ENCODE measurements at places on chromosomes 13 and 19.

- DNase-seq: no peak
These were observed 118.3 kb upstream of the RNF113B start for GRCh38 chr13:98295371-98295770.

DNA sequence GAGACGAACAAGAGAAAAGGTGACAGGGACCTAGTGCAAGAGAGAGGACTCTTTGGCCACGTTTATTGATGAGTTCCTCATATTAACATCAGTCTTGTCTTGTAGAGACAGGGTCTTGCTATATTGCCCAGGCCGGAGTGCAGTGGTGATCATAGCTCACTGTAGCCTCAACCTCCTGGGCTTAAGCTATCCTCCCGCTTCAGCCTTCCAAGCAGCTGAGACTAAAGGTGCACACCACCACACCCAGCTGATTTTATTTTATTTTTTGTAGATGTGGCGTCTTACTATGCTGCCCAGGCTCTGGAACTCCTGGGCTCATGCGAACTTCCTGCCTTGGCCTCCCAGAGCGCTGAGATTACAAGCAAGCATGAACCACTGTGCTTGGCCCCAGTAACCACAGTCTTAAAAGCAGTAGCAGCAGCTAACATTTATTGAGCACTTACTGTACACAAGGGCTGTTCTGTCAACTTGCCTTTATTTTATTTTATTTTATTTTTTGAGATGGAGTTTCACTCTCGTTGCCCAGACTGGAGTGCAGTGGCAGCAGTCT is 1.1 kb upstream of the SH2D3A start:
- DNase-seq: no peak

DNA sequence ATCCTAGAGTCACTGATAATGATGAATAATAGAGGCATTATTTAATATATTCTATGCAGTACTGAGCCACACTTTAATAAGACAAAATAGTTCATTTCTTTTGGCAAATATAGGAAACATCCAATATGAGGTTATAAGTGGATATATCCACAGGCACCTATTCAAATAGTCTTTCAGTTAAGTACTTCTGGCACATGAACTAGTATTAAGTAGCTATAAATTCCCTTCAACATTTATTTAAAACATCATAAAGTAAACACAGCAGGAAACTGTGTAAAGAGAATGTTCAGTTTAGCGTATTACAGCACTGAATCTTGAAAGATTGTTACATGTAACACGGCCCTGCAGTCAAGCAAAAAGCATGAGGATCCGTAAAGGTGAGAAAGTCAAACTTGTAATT is 463.3 kb upstream of the KLF12 start:
- no peak for DNase-seq

GRCh38 chr13:39132286-39133230 is 94.3 kb downstream of the NHLRC3 start:
- no peak for DNase-seq

GRCh38 chr13:91986761-91987483 is 588.5 kb downstream of the GPC5 start:
- DNase-seq: no peak

GRCh38 chr13:45863709-45864590 is 12.4 kb upstream of the SIAH3 start:
- DNase-seq: no peak

- no peak for DNase-seq
These were observed 99.0 kb upstream of the MRI1 start for GRCh38 chr19:13665125-13665905.

GRCh38 chr19:11479090-11479897 is 1.6 kb downstream of the ELAVL3 start:
- DNase-seq: no peak

DNA sequence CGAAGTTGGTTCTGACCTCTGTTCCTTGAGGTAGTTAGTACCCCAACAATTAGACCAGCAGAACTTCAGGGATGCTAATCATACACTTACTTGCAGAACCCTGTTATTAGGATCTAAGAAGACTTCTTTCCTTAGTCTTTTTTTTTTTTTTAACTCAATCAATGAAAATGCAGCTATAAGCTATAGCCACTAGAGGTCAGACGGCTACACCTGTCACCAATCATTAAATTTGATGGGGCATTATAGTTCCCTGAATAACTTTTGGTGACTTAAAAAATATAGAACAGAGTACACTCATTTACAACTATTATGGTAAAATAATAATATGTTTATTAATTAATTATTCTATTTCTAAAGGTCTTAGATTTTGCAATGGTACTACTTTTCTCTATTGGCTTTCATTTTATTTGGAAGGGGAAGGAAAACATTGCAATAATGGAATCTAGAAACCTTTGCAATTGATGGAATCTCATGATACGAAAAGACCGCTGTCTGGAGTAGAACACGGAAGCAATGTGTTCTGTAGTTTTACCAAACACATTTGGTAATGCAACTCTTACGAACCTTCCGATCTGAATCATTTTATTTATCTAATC is 483.2 kb downstream of the DIAPH3 start:
- DNase-seq: no peak

- DNase-seq: no peak
These were observed 56.9 kb upstream of the LRCH1 start for GRCh38 chr13:46496086-46496485.

GRCh38 chr19:35905178-35905727 is 2.8 kb downstream of the TYROBP start:
- DNase-seq: no peak

DNA sequence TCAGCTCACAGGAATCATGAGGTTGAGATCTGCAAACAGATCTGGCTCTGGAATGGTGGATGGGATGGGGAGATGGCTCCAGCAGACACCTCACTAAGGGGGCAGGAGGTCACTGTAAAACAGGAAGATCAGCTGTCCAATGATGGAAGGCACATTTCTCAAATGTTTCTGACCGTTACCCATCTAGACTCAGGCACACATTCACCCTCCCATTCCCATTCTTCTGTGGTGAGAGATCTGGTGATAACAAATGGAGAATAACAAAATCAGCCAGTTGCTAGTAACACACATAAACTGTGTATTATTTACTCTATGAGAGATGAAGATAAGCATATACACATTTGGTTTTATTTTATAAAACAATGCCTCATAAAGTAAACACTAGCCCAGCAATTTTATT is 235.9 kb downstream of the TSHZ3 start:
- no peak for DNase-seq
